Stimulated activated CD8-positive, alpha-beta memory T cell treated with anti-CD3 and anti-CD28 coated beads, Interleukin-7, amount 100 ng/mL, for 4 hours (primary cell): ENCODE measurements at places on chromosomes 16 and 17.

GRCh38 chr17:41496803-41497484 lies 7.2 kb upstream of the KRT36 start:
- DNase-seq, result peak; percentile 33

DNA sequence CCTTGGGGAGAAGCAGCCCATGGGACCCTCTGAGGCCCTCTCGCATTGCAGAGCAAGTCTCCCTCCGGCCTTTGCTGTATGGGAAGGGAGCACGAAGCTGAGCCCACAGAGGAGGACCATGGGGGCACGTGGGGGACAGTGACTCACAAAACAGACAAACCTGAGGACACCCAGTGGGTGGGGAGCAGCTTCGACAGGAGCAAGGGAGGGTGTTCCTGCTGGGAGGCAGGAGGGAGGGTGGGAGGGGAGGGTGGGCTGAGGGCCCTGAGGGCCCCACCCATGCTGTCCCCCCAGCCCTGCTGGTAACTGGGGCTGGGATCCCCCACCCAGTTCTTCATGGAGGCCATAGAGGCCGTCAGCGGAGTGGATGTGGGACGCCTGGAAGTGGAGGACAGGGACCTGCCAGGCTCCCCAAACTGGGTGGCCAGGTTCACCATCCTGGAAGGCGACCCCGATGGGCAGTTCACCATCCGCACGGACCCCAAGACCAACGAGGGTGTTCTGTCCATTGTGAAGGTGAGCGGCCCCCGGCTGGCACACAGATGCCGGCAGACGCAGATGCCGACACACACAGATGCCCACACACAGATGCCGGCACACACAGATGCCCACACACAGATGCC lies 12.5 kb downstream of the SLC22A31 start:
- DNase-seq, result no peak

- peak; percentile 33 for DNase-seq
These were observed 15.9 kb upstream of the FBXO47 start for GRCh38 chr17:38982858-38983746.

- DNase-seq, result no peak
These were observed 213.3 kb upstream of the AXIN2 start for GRCh38 chr17:65774787-65775186.

- no peak for DNase-seq
These were observed 257.1 kb downstream of the MAP2K4 start for GRCh38 chr17:12277827-12278226.

DNA sequence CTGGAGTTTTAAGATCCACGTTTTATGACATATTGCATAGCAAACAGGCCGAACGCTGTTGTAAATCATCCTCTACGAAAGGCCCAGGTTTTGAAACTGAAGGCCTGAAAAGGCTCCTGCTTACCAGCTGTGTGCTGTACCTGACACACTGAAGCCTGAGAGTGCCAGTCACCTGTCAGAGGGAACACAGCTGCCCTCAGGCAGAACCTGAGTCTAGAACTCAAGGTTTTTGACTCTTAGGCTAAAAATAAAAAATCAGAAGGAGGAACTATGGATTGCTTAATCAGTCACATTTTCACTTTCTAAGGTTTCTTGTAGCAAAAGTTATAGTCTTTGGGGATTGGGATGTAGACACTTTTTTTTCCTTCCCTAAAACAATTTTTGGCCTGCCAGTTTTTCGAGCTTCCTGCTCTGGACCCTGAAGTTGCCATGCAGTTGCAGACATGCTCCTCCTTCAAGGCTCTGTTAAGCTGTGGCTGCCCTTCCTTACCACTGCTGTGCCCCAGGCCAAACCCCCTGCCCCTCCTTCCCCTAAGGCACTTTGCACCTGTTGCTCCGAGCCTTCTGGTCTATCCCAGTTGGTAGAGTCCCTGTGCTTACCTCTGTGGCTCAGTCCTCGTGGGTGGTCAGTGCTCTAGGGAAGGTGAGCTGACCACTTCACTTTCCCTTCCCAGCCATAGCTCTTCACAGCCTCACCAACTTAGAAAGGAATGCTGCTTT lies 56.6 kb downstream of the TENT4B start:
- no peak for DNase-seq

GRCh38 chr16:46916980-46917379 lies 32.8 kb downstream of the GPT2 start:
- DNase-seq, result no peak

GRCh38 chr16:56424791-56425438 lies 430 bp downstream of the AMFR start:
- DNase-seq, result peak; percentile 46

DNA sequence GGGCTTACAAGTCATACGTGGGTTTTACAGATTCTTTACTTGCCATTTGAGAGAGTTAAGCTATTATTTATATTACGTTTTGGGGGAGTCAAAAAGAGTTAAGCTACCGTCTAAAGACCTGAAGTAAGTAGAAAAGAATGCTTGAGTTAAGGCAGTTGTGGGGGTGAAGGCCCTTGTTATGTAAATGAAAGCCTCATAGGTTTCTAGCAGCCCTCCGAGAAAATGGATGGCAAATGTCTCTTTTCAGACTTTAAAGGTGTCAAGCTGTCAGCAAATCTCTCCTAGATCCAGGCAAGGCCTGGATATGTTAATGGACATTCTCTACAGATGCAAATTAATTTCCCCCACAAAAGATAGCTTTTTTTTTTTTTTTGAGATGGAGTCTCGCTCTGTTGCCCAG lies 7.2 kb upstream of the EIF4A3 start:
- DNase-seq, result no peak

GRCh38 chr16:75029854-75030253 lies 31.0 kb downstream of the ZNRF1 start:
- no peak for DNase-seq

- no peak for DNase-seq
These were observed 116.5 kb downstream of the ANKFN1 start for GRCh38 chr17:56269556-56270389.

- DNase-seq, result peak; percentile 74
These were observed 21.8 kb downstream of the KATNB1 start for GRCh38 chr16:57757326-57757786.

DNA sequence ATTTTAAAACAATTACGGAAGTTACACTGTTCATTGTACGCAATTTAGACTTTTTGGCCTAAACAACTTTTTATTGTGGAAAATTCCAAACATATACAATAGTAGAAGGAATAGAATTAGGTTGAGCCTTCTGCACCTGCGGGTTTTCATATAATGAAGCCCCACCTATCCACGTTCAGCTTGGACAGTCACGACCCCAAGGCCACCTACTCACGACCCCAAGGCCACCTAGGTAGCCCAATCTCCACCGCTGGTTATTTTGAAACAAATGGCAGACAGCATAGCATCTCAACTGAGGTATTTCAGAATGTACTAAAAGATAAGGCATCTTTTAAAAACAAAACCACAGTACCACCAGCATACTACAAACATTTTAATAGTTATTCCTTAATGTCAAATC lies 631 bp downstream of the NLRC5 start:
- DNase-seq, result no peak

DNA sequence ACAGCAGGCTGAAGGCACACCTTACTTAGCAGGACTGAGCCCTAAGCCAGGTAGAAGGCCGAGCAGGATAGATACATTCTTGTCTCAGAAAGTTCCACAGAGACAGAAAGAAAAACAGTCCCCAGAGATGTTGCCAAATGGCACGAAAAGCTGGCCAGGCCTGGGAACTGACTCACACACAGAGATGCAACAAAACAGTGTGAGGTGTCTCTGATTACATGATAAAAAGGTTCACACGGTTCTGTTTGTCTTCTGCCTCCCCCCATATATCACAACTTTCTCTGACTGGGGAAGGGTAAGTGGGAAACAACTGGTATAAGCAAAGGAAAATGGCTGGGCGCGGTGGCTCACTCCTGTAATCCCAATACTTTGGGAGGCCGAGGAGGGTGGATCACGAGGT lies 1.7 kb downstream of the WBP2 start:
- DNase-seq, result no peak

GRCh38 chr16:3732171-3732570 lies 14.8 kb upstream of the TRAP1 start:
- no peak for DNase-seq

GRCh38 chr17:77620282-77620681 lies 338.2 kb upstream of the TNRC6C start:
- no peak for DNase-seq

DNA sequence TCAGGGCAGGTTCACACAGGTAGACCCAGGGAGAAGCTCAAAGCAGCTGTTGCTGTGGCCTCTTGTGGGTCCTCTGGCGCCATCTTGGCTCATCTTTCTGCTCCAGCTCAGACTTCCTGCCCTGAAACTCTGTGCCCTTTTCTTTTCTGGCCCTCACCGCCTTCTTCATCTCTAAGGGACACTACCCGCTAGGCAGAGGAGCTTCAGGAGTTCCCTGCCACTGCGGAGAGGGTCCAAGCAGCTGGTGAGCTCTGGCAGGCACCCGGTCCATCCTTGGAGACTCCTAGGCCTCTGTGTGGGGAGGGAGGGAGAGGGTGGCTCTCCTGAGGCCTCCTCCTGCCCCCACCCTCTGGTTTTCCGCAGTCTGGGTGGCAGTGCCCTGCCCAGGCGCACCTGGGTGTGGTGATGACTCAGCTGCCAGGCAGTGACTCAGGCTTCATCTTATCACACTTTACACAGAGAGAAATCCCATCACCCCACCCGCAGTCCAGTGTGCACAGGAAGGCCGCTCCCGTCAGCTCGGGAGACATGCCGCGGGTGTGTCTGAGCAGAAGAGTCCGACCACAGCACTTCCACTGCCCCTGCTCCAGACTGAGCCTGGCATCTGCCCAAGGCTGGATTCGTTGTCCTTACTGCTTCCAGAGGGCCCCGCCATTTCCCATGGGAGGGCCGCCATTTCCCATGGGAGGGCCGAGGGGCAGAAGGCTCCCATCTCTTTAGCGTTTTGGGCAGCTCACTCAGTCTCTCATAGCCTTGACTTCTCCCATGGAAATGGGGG lies 7.3 kb downstream of the NT5C start:
- peak; percentile 63 for DNase-seq
